Cardiac fibroblast (primary cell): ENCODE measurements at places on chromosomes 3 and 15.

DNA sequence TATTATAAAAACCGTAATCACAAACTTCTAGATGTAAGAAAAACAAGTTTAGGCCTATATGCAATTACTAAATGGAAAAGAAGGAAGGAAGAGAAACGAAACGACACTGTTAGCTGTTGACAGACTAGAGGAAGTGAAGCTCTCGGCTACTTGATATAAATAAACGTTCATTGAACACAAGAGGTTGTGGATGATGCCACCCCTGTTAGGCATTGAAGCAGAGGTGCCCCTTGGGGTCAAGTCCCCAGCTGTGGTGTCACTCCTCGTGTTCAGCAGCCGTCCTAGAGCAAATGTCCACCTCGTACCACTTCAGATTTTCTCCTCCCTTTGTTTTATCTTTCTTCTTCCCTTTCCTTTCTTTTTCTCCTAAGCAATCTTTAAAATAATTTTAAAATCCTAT is 146.5 kb upstream of the UBE2E1 start:
- DNase-seq = no peak

DNA sequence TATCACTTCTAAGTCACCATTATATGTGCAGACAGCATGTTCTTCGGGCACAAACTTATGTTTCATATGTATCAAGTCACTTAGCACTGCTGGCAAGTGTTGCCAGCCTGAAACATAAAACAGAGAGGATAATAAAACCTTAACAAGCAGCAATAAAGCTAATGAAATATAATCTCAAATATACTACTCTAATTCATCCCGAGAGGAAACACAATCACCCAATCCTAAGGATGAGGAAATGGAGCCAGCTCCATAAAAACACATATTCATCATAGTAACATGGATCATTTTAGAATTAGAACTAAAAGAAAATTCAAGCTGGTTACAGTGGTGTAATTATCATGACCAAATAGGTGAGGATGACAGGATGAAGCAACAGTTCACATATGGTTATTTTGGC is 1072.7 kb downstream of the EPHA3 start:
- DNase-seq = no peak

DNA sequence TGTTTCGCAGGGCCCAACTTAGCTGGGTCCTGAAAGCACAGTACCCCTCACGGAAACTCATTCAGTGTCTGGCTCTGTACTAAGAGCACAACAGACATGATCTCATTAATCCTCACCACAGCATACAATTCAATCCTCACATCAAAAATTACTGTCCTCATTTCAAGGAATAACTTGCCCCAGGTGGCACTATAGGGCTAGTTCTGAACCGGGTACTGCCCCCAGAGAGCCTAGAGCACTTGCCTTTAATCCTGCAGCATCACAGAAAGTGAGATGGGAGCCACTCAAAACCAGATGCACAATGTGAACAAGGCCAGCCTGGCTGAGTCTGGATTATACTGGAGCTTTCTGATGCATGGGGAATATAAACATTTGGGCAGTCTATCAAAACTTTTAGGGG is 122.6 kb downstream of the OSBPL10 start:
- DNase-seq = no peak

DNA sequence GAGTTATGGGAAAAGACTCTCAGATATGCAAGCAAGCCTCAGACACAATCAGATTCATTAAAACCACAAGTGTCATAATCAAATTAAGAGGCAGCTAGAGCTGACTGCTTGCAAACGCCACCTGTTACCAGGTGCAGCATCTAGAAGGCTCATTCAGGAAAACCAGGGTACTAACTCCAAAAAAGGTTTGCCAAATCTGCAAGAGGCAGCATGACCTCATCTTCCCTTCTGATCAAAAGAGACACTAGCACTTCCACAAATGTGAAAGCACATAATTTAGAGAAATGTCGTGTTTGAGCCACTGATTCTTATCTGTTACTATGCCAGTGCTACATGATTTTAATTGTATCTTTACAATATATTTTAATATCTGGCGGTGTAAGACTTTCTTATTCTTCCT is 123.3 kb upstream of the NANOGP8 start:
- DNase-seq = no peak

DNA sequence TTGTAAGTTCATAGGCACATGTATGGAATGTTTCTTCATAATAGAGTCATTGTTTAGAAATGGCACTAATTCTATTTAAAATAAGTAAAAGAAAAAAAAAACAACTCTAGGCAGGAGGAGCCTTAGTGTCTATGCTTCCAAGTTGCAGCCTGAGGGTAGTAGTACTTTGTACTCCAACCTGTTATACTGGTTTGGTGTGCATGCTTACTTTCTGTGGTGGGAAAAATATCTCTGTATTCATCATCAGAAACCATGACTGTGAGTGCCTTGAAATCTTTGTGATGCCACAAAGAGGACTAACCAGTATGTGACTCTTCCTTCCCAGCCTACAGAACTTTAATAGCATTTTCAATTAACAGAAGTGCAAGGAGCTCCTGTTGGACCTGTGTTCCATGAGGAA is 4.4 kb downstream of the NAALADL2 start:
- DNase-seq = no peak

- no peak for DNase-seq
These were observed 12.4 kb downstream of the TPM1 start for GRCh38 chr15:63054985-63055384.

GRCh38 chr3:14890476-14890875 is 56.9 kb upstream of the NR2C2 start:
- DNase-seq = no peak

DNA sequence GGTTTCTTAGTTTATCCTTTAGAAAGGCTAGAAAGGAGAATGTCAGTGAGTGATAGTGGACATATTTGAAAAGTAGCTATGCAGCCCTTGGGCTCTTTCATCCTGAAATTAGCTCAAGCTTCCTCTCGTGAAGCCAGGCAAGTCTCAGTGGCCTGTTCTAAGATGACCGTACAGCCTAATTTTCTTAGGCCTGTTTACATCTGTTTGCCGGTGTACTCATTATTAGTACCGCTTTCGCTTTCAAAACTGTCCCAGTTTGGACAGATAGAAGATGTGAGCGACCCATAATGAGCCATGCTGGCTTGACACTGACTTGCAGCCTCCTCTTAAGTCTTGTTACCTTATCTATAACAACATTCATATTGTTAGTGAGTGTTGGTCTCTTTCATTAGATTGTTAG is 5.7 kb upstream of the ARL14 start:
- no peak for DNase-seq

DNA sequence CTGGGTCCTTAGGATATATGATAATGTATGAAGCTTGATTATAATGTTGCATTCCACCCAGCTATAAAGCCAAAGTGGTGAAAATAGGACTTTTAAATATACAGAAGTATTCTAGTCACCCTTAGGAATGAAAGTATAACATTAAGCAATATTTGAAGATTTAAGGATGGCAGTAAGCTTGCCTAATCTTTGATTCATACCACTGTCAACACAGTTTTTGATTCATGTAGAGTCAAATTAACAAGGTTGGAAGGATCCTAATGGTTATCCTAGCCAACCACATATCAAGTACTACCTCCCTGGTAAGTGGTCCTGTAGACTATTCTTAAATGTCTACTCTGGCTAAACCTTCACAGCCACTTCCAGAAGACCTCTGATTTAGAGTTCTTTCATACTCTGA is 18.6 kb downstream of the ARIH1 start:
- DNase-seq = peak; percentile 40

GRCh38 chr3:197501879-197502620 is 53.7 kb downstream of the BDH1 start:
- peak; percentile 87 for DNase-seq

DNA sequence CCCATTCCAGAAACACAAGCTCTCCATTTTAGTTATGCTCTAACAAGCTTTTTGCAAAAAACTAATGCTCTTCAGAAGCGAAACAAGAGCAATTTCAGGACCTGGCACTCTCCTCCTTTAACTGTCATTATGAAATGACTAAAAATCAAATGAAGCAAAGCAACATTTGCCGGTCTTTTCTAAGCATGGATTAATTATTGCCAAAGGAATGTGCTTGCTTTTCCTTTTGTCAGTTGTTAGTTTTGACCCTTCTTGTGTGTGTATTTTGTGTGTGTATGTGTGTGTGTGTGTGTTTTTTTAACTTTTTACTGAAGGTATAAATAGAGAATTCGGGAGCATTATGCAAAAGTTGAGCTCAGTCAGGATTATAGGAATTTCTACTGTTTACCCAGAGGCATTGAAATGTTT is 509.1 kb downstream of the TUSC7 start:
- DNase-seq = no peak
